ENCODE measurements at places on chromosomes 4 and X.

- DNase-seq = peak; percentile 66
Observed at GRCh38 chr4:151199319-151200190, 77.4 kb upstream of the PRSS48 start.

DNA sequence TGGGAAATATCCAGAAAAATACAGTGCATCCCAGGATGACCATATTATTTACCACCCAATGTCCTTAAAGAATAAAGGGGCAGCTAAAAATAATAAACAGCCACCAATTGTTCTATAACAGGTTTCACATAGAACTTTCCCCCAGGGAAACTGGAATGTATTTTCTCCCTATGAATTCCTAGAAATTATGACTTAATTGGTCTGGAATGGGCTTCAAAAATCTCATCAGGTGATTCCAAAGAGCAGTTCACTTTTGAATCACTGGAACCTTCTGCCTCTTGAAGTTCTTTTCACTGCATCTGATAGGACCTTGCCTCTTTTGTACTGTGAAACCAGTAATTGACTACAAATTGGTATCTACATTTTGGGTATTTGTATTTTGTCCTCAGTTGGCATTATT, 119.3 kb downstream of the ZNF330 start:
- DNase-seq = no peak

GRCh38 chr4:120839334-120839973, 83.1 kb downstream of the PRDM5 start:
- DNase-seq = no peak

DNA sequence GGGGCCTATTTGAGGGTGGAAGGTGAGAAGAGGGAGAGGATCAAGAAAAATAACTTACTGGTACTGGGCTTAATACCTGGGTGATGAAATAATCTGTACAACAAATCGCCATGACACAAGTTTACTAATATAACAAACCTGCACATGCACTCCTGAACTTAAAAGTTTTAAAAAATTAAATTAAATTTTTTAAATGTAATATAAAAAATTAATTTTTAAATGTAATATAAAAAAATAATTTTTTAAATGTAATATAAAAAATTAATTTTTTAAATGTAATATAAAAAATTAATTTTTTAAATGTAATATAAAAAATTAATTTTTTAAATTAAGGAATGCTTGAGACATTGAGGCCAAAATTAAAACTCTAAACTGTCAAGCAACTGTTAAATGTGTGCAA, 124.3 kb upstream of the GALNT7 start:
- DNase-seq = no peak

- no peak for DNase-seq
Observed at GRCh38 chr4:145819853-145820181, 118.8 kb downstream of the ZNF827 start.

- DNase-seq = no peak
Observed at GRCh38 chrX:16386126-16386525, 218.8 kb downstream of the MAGEB17 start.

DNA sequence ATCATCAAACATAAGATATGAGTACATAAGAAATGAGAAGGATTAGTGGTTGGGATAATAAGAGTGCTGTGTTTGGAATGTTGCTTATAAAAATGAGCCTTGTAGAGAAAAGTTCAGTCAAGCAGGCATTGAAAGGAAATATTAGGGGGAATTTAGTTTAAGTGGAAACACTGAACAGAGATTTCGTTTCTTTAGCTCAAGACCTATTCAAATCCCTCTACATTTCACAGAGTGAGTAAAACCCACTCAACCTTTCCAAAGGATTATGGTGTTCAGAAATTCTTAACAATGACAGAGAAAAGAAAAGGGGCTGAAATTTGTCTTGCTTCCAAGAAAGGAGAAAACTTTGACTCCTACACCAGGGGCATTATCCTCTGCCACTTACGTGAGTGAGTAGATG, 1072.4 kb upstream of the LCORL start:
- DNase-seq = no peak

DNA sequence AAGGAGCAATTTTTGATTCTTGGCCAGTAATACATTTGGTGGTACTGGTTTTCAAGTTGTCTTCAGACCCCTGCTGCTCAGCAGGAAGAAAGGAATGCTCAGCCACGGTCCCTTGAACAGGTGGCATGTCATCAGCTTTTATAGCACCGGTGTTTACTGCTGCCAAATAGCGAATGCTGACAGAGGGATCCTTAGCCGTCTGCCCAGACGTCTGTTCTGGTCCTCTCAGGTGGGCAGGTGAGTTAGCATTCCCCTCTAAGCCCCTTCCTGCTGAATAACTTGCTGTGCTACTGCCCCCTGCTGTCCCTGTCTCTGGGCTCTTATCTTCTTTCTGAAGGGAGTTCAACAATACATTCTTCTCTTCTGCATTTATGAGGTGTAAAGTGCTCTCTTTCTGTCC, 28.4 kb downstream of the BOD1L1 start:
- DNase-seq = no peak

- no peak for DNase-seq
Observed at GRCh38 chr4:79576429-79576753, 168.4 kb upstream of the GK2 start.

GRCh38 chr4:22942920-22943559, 250.3 kb downstream of the GBA3 start:
- DNase-seq = no peak

DNA sequence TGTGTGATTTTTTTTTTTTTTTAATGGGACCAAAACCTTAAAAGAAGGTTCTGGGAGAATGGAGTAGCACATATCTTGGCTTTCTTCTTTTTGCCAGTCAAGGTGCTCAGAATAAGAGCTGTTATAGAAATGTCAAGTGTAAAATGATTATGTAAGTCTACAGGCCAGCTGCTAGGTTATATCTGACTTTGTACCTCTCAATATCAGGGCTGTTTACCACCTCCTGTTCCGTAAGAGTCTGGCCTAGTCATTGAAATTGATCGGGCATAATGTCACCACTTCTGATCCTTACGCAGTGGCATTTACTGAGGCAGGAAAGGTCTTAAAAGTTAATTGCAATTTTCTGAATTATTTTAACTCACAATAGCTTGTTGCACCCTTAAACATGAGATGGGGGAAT, 41.1 kb downstream of the LIMCH1 start:
- DNase-seq = no peak

DNA sequence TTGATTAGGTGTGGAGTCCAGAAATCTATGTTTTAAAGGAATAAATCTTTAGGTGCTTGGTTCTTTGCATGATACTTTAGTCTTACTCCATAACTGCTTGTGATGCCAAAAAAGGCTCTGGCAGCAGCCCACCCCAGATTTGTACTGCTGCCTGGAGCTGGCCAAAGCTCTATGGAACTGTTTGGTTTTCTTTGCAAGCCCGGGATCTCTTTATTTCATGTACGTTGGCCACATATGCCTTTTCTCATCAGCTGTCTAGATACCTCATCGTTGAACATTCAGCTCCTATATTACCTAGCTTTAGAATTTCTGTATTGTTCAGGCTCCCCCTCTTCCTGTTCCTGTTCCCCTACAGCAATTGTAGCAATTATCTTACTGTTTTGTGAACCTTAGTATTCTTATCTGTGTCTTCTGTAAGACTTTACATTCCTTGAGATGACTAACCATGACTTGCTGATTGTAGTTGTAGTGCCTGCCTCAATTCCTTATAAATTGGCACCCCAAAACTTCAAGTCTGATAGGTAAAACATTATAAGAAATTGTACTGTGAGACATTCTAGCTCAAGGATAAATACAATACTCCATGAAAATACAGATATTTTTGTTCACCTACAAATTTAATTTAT, 199.4 kb upstream of the GPRIN3 start:
- DNase-seq = no peak

DNA sequence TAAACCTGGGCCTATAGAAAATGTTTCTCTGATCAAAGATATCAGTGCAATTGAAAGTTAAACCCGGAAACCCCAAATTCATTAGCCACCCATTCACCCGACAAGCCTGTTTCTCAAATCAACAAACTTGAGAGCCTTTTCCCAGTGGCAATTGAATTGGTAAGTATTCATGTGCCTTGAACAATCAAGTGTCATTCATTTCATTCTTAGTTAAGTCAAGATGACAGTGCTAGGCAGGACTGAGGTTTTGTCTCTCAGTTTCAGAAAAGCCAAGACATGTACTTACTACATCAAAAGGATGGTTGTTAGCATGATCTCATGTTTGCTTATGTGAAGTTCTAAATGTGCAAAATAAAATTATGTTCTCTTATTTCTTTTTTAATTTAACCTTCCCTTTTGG, 32.3 kb downstream of the CC2D2A start:
- no peak for DNase-seq

GRCh38 chr4:145482209-145483037, 770 bp downstream of the SMAD1 start:
- peak; percentile 71 for DNase-seq

Data from caudate nucleus (tissue), 63 donors.